Activated CD8-positive, alpha-beta memory T cell treated with anti-CD3 and anti-CD28 coated beads, Interleukin-2, amount 10 ng/mL, durations not matched to agents 7 days and 5 days (primary cell): ENCODE measurements at places on chromosomes 3 and 15. TPM values are rescaled to one million over a fixed set of nuclear protein-coding genes. Genes with fewer than 3 reads are reported as not detected.

ADGRG7 gene
- not detected for total RNA-seq

SLC24A5 gene
- not detected for total RNA-seq

DNA sequence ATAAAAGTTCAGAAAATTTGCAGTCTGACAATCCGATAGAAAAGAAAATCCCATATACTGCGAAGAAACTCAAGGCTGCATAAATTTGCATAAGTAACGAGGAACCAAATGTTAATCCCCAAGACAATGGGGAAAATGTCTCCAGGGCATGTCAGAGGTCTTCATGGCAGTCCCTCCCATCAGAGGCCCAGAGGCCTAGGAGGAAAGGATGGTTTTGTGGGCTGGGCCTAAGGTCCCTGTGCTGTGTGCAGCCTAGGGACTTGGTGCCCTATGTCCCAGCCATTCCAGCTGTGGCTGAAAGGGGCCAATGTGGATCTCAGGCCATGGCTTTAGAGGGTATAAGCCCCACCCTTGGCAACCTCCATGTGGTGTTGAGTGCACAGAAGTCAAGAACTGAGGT is 21.3 kb upstream of the CCR4 start:
- no peak for DNase-seq

DNA sequence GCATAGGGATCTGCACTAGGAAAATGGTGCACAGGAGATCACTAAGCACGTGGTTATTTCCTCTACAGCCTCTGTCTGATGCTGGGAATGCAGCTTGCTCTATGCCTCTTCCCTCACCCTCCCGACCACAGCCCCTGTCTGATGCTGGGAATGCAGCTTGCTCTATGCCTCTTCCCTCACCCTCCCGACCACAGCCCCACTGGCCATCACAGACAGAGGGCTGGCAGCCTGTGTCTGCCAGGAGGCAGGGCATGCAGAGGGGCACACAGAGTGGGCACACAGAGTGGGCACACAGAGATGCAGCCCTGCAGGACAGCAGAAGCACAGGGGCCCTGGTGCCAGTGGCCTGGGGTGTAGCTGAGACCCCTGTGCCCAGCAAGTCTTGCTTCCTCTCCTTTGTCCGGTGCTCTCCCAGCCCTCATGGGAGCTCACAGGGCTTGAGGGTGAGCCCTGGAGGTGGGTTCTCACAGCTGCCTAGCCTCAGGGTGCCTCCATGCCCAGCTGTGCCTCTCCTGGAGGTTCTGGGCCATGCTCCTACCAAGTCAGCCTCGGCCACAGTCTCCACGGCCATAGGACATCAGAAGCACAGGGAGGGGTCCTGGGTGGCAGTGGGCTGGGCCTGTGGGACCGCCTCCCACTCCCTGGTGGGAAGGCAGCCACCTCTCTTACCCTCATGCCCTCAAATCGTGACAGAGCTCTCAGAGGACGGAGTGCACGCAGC is 65.8 kb downstream of the EXOG start:
- no peak for DNase-seq

DNA sequence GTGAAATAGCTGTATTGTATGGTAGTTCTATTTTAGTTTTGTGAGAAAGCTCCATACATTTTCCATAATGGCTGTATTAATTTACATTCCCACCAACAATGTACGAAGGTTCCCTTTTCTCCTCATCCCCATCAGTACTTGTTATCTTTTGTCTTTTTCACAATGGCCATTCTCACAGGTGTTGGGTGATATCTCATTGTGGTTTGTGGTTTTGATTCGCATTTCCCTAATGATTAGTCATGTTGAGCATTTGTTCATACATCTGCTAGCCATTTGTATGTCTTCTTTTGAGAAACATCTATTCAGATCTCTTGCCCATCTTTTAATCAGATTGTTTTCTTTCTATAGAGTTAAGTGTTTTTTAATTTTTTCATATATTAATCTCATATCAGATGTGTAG is 931.9 kb downstream of the IGSF11 start:
- no peak for DNase-seq

DNA sequence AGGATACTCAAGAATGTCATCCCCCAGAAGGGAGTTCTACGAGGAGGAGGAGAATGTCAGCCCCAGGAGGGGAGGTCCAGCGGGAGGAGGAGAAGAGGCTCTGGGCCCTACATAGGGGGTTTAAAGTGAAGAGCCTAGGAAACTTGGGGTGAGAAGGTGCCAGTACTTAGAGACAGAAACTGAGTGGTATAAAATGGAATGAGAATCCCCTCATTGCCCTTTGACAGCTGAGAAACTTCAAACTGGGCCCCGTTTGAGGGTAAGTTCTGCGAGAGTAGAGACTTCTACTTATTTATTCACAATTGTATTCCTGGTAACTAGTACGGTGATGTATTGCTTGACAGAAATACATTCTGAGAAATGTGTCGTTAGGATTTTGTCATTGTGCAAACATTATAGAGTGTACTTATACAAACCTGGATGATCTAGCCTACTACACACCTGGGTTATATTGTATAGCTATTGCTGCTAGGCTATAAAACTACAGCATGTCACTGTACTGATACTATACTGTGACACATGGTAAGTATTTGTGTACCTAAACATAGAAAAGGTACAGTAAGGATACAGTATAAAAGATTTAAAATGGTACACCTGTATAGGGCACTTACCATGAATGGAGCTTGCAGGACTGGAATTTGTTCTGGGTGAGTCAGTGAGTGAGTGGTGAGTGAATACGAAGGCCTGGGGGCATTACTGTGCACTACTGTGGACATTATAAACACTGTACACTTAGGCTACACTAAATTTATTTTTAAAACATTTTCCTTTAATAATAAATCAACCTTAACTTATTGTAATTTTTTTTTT is 62.0 kb downstream of the TSC22D2 start:
- no peak for DNase-seq

GRCh38 chr3:94737116-94737515 is 674.3 kb downstream of the NSUN3 start:
- no peak for DNase-seq
